ENCODE measurements at places on chromosomes 3 and 15.

DNA sequence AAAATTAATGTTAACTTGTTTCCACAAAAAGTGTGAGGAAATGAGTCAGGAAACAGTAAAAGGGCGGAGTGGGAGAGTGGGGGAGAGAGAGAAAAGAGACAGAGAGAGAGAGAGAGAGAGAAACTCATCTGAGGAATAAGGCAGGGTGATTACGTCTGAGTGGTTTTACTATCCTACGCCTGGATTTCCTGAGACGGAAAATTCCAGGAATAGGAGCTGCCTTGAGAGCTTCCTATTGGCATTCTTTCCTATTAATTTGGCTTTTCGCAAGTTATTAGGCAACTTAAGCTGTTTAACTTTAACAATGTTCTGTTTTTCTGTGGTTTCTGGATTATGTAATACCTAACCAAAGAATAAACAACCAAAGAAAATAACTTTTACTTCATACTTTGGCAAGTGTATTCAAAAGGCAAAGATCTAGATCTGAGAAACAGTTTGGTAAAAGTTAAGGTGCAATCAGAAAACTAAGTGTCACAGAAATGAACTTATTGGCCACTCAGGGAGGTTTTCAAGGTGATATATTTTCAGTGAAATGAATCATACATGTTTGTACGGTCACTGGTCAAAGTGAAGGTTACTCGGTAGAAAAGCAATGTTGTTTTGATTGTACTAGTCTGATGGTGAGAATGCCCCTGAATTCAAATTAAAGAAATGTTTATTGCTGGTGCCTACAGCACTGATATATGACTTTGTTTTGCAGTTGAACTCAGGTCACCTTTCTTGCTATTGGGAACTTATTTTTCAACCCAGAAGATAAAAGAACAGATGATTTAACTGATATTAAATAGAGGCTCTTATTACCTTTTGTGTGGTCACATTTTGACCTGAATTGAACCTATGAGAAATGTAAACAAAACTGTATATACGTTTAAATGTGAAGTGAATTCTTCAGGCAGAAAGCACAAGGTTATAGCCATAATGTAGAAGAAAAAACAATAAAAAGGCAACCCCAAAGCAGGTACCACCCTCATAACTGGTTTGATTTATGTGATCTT, 39.9 kb upstream of the TNFSF10 start:
- peak; percentile 93 for DNase-seq

GRCh38 chr3:78834910-78835309, 932.9 kb downstream of the ROBO1 start:
- no peak for DNase-seq

DNA sequence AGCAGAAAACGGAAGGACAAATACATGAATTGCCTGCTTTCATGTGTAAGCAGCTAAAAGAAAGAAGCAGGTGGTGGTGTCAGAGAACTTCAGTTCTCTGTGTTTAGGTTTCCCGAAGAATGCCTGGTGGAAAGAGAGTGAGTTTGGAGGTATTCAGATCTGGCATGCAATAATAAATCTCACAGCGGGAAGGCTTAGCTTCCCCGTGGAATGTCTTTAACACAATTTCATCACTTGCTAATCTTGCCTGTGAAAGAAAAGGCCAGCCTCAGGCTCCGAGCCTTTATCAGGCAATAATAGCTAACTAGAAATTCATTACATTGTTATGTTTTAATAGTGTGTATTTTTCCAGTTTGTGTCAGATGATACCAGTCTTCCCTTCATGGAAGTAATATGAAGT, 220.3 kb downstream of the PDZRN3 start:
- DNase-seq = no peak

- no peak for DNase-seq
These were observed 50.4 kb downstream of the RBM15B start for GRCh38 chr3:51441282-51442030.

GRCh38 chr3:149042789-149043386, 43.4 kb downstream of the HLTF start:
- peak; percentile 47 for DNase-seq

GRCh38 chr15:28861031-28861534, 12.6 kb upstream of the GOLGA6L7 start:
- DNase-seq = peak; percentile 77

GRCh38 chr3:61162965-61163364, 88.3 kb downstream of the FHIT start:
- DNase-seq = no peak

DNA sequence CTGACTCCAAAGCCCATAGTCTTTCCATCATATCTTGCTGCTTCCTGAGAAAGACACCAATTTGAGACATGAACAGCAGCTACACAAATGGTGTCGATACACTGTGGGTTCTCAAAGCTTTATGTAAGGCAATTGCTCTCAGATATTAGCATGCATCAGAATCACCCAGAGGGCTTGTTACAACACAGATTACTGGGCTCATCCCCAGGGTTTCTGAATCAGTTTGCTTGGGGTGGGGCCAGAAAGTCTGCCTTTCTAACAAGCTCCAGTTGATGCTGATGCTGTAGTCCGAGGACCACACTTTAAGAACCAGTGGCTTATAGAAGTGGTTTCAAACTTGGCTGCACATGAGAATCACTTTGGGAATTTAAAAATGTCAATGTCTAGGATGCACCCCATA, 86.5 kb downstream of the SEMA6D start:
- no peak for DNase-seq

GRCh38 chr15:26113296-26113695, 250.2 kb upstream of the ATP10A start:
- no peak for DNase-seq

- no peak for DNase-seq
These were observed 11.6 kb upstream of the AEN start for GRCh38 chr15:88609344-88610090.

DNA sequence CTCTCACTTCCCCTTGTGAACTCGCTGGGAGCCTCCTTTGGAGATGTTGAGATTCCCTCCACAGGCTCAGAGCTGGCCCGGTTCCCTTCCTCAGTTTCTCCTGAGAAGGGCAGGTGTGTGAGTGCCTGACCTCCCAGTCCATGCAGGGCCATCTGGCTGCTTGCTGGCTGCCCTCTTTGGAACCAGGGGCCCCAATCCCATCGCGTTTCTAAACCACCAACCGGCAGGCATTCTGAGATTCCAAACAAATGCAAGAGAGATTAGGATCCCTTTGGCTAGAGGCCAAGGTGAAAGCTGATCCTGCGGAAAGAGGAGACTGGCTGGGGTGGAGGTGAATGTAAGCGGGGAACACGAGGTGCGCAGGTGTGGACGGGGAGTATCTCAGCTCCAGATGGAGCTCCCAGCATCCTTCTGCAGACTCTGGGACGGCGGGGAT, 2.9 kb upstream of the PRRT3 start:
- no peak for DNase-seq

DNA sequence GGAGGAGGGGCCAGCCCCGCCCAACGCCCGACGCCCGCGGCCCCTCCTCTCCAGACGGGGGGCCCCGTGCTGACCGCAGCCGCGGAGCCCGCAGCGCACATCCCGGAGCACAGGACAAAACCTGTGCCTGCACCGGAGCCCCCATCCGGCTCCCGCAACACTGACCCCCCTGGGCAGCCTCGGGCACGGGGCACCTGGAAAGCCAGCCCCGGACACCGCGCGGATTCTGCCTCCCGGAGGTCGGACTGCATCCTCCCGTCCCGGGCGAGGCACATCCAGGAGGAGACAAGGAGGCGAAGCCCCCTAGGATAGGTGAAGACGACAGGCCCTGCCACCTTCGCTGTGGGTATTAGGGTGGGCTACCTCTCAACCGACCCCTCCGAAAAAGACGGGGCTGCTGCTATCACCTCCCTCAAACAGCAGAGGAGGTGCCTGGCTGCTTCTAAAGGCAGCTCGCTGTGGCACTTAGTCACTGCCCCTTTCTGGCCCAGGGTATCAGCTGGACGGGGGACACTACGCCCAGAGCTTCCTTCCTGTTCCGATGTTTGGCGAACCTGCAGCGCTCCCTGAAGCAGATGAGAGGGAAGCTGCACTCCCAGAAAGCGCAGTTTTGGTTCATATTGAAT, 10.6 kb downstream of the XXYLT1 start:
- DNase-seq = peak; percentile 61

- no peak for DNase-seq
These were observed 10.9 kb downstream of the SEMA3G start for GRCh38 chr3:52433996-52434479.

DNA sequence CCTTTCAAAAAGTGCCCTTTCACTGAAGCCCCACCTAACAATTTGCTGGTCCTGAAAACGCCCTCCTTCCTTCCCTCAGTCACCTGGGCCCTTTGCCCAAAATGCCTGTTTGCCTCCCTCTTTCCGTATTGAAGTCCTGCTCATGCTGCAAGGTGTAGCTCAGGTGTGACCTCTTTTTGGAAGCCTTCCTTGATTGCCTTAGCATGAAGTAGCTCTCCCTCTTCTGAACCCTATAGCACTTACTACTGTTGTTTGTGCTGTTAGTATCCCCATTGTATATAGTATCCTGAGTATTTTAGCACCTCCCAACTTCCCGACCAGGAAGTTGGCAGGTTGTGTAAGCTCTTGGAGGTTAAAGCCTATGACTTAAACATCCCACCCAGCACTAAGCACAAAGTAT, 1.7 kb downstream of the PLS1 start:
- DNase-seq = no peak

DNA sequence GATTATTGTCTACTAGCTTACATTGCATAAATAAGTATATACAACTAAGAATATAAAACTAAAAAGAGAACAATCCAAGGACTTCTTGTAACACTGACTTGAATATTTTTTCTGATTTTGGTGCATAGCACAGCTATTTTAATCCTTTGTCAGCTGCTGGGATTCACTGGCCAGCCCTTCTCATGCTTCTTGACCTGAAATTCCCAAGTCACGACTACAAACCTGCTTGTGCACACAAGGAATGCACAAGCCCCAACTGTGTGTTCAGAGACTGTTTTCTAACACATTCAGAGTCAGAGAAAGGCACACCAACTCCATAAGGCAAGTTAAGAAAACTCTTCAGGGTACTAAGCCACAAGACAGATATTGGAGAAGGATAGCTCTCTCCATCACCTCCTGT, 80.9 kb downstream of the TNIK start:
- no peak for DNase-seq

GRCh38 chr15:67118808-67119207, 53.4 kb downstream of the SMAD3 start:
- DNase-seq = no peak

GRCh38 chr3:94612631-94613030, 549.8 kb downstream of the NSUN3 start:
- DNase-seq = no peak

- no peak for DNase-seq
These were observed 29.8 kb upstream of the UBE3A start for GRCh38 chr15:25468611-25469010.

- DNase-seq = peak; percentile 17
These were observed 5.1 kb upstream of the SLC25A38 start for GRCh38 chr3:39378088-39378487.

DNA sequence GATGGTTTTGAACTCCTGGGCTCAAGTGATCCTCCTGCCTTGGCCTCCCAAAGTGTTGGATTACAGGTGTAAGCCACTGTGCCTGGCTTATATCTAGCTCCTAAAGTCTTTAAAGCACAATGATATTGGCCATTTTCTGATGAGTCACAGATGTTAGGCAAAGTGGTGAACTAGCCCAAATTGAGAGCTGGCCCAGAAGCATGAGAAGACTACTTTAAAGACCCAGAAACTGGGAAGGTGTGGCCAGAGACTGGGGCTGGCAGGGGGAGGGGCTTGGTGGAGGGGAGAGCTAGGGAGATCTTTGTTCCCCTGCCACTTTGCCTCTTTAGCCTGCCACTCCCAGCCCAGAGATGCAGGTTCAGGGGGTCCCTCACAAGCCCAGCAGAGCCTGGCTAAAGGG, 21.6 kb downstream of the CHRNA3 start:
- no peak for DNase-seq

DNA sequence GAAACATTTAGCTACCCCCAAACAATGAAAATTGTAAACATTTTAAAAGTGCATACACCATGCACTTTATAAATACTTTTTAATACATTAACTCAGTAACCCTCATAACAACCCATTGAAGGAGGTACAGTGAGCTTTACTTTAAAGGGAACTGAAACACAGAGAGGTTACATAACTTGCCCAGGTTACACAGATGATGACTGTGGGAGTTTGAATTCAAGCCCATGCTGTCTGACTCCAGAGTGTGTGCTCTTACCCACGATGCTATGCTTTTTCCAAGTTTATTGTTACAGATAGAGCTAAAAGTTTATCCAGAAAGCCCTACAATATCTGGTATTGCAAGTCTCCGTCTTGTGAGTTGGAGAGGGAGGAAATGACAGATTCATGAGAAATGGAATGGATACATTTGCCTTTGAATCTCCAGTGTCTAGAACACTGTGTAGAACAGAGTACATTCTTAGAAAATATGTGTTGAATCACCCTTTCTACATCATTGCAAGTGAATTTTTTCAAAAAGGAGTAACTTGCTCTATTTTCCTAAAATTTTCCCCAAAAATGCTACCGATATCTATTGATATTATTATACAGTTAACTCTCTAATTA, 428.3 kb downstream of the NAALADL2 start:
- DNase-seq = no peak

- peak; percentile 83 for DNase-seq
These were observed 108.1 kb upstream of the TNFAIP8L3 start for GRCh38 chr15:51202783-51203182.

GRCh38 chr3:184820525-184820924, 8.6 kb downstream of the VPS8 start:
- DNase-seq = peak; percentile 42

DNA sequence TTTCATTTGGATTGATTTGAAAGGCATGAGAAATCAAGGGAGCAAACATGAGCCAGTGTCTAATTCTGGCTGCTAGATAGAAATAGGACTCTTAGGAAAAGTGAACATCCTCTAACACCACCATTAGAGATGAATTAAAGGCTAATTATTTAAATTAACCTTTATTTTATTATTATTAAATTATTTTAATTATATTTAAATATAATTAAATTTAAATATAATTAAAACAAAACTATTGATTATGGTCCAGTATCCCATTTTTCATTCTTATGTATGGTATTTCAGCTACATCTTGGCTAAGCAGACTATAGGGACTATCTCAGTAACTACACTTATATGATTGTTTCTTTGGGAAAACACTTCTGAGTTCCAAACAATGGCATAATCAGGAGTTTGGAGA, 904.8 kb downstream of the NAALADL2 start:
- DNase-seq = no peak

- no peak for DNase-seq
These were observed 25.6 kb upstream of the PYGO1 start for GRCh38 chr15:55613727-55614126.

- no peak for DNase-seq
These were observed 112.3 kb downstream of the CHCHD6 start for GRCh38 chr3:126816298-126816697.

GRCh38 chr3:39751286-39751685, 58.1 kb upstream of the MYRIP start:
- DNase-seq = peak; percentile 19

Measured in suppressor macrophage treated with lipopolysaccharide for 4 hours (primary cell).